Activated CD4-positive, alpha-beta memory T cell treated with anti-CD3 and anti-CD28 coated beads, Interleukin-2, amount 10 ng/mL, durations not matched to agents 7 days and 5 days (primary cell): ENCODE measurements at places on chromosomes 12 and 14. TPM values are rescaled to one million over a fixed set of nuclear protein-coding genes. Genes with fewer than 3 reads are reported as not detected.

The TOMM20L gene
- total RNA-seq, result not detected

The ADAM21 gene
- total RNA-seq, result not detected

The DNAJC22 gene
- total RNA-seq, result 0.05 TPM

The RHEBL1 gene
- total RNA-seq, result 15.8 TPM

The CYP46A1 gene
- 0.23 TPM for total RNA-seq

The SPRYD3 gene
- 31.2 TPM for total RNA-seq

The NID2 gene
- 0.18 TPM for total RNA-seq

The PRKAB1 gene
- total RNA-seq, result 37.5 TPM

The CD163 gene
- not detected for total RNA-seq

The POC1B gene
- total RNA-seq, result 56.8 TPM

The CPNE8 gene
- 4.2 TPM for total RNA-seq

The OTOGL gene
- not detected for total RNA-seq

The PGF gene
- 0.38 TPM for total RNA-seq

The WNT5B gene
- total RNA-seq, result 1.4 TPM

The RFLNA gene
- total RNA-seq, result not detected

The NPC2 gene
- 65.1 TPM for total RNA-seq

The CKAP4 gene
- 5.2 TPM for total RNA-seq

The SMCO2 gene
- total RNA-seq, result 0.38 TPM

The OTX2 gene
- total RNA-seq, result not detected

The BMAL2 gene
- total RNA-seq, result 28.8 TPM

The P2RX2 gene
- not detected for total RNA-seq

The DGKA gene
- 427 TPM for total RNA-seq

The OR4N2 gene
- total RNA-seq, result not detected

The DBX2 gene
- total RNA-seq, result not detected

The TMEM116 gene
- 17.8 TPM for total RNA-seq

The SIX6 gene
- total RNA-seq, result not detected

The RNU7-1 gene
- not detected for total RNA-seq

The STON2 gene
- total RNA-seq, result 4.3 TPM

The TMTC1 gene
- 0.93 TPM for total RNA-seq

The KRT73 gene
- not detected for total RNA-seq
